ENCODE measurements at places on chromosomes 12 and 14.

- no peak for DNase-seq
These were observed 13.9 kb upstream of the UBC start for GRCh38 chr12:124928095-124928911.

DNA sequence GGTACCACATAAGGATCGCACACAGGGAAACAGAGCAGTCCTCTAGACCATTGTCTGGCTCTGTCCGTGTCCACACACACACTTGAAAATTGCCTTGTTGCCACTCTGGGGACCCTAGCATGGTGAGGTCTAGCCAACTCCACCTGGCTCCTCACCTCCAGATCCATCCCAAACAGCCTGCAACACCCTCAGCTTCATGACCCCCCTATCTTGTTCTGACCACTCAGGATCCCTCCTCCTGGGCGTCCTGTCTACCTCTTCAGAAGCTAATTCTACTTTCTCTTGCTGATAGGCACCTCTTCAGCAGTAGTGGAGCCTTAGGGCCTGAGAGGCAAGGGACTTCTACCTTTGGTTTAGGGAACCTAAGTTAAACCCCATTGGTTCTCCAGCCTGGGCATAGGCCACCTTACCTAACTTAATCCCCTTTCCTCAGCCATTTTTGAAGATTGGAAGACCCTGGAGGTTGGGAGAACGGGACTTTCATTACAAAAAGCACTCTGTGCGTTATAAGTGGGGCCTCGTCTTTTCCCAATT, 697 bp upstream of the HOXC5 start:
- no peak for DNase-seq

GRCh38 chr12:112017041-112017440, 3.8 kb downstream of the ERP29 start:
- no peak for DNase-seq

- DNase-seq, result no peak
These were observed 64.9 kb downstream of the SPRING1 start for GRCh38 chr12:116672842-116673516.

DNA sequence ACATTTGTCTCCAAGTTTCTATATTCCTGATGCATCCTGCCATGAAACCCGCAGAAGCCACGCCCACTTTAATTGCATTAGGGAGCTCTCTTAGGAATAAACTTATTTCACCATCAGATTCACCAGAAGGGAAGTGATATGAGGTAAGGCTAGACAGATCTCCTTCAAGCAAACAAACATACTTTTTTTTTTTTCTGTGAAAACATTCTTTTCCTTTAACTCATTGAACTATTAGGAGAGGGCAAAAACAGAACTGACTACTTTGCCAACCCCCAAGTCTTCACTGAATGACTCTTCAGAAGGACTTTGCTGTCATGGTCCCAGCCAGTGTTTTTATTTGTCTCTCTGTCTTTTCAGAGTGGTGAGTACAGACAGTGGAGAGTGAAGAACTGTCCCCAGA, 48.4 kb downstream of the GTF2A1 start:
- DNase-seq, result no peak

- DNase-seq, result no peak
These were observed 28.0 kb downstream of the NELL2 start for GRCh38 chr12:44847888-44848702.

DNA sequence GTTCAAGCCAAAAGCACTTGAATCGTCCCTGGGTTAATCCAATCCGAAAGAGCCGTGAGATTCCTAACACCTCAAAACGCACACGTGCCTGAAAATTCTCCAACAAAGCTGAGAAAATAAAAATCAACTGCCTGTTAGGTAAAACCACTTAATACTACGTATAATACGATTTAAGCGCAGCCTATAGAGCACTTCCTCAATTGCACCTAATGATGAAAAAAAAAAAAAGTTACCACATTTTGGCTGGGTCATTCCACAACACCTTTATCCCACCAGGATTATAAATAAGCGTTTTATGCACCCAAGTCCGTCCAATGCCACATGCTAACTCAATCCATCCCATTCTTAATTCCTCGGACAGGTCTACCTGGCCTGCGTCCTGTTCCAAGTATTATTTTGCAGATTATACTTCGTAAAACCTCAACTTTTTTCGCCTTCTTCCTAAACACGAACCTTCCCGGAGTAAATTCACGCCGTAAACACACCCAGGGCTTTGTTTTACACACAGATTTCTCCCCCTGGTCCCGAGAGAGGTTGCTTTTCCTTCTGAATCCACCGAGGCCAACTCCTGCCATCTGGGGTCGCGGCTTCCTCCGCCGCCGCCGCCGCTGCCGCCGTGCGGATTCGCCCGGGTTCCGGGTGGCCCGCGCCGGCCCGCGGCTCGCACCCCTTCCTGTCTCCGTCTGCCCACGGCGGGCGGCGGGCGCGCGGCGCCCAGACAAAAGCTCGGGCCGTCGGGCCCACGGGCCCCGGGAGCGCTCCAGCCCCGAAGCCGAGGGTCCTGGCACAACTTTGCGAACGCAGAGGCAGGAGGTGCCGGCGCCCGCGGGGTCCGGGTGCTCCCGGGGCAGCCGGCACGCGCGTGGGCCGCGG, 66.2 kb downstream of the RNF34 start:
- DNase-seq, result no peak

DNA sequence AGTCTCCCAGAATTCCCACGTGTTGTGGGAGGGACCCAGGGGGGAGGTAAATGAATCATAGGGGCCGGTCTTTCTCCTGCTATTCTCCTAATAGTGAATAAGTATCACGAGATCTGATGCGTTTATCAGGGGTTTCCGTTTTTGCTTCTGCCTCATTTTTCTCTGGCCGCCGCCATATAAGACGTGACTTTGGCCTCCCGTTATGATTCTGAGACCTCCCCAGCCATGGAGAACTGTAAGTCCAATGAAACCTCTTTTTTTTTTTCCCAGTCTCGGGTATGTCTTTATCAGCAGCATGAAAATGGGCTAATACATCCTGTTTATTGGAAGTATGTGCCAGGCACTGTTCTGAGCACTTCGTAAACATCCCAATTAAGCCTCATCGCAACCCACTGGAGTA, 788 bp downstream of the KRT72 start:
- DNase-seq, result no peak

- no peak for DNase-seq
These were observed 19.4 kb downstream of the ACADS start for GRCh38 chr12:120744922-120745493.

DNA sequence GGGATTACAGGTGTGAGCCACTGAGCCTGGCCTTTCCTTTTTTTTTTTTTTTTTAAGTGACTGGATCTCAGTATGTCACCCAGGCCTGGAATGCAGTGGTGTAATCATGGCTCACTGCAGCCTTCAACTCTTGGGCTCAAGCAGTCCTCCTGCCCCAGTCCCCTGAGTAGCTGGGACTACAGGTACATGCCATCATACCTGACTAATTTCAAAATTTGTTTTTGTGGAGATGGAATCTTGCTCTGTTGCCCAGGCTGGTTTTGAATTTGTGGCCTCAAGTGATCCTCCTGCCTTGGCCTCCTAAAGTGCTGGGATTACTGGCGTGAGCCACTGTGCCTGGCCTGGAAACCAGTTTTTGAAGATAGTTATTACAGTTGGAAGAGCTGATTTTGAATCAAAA, 37.4 kb downstream of the ETNK1 start:
- no peak for DNase-seq

- DNase-seq, result no peak
These were observed 30.1 kb upstream of the MAP1LC3B2 start for GRCh38 chr12:116529048-116529447.

- DNase-seq, result no peak
These were observed 26.8 kb downstream of the CCDC177 start for GRCh38 chr14:69547701-69548348.

DNA sequence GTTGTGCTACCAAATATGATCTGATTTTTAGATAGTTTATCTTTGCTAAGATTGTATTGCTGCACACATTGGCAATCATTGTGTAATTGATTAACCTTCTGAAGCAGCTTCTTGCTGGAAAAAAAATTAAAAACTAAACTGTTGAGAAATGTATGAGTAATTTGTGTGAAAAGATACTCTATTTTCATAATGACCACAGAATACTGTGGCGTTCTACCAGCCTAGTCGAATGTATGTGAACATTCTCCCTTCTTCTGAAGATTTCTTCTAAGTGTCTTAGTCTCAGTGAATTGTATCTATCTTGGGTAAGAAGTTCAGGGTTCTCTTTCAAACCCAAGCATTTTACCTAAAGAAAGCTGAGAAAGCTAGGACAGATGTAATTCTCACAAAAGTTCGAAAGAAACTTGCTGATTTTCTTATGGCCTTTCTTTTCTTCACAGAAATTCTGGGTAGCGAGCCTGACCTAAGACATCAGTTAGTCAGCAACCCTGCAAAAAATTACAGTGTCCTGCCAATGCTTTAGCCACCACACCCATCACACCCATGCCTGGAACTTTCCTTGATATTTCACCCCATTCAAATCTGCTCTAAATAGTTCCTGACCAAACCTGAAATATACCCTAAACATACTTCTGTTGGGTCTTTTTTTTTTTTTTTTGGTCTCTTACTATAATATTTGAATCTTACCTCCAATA, 27.1 kb upstream of the C12orf71 start:
- DNase-seq, result no peak

DNA sequence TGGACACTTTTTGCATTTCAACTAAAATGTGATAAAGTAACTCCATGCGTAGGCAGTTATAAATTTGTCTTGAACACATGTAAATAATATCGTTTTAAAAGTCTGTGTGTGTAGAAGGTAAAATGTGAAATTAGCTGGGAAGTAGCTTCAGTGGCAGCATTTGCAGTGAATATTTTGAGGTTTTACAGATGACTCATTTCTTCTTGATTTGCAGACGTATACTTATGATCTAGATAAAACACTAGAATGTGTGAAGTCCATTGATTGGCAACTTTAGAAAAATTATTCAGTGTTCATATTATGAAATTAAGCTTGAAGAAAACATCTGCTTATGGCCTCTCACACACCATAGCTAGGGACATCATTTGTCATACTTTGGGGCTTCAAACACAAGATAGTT, 788.6 kb upstream of the NOVA1 start:
- DNase-seq, result no peak

DNA sequence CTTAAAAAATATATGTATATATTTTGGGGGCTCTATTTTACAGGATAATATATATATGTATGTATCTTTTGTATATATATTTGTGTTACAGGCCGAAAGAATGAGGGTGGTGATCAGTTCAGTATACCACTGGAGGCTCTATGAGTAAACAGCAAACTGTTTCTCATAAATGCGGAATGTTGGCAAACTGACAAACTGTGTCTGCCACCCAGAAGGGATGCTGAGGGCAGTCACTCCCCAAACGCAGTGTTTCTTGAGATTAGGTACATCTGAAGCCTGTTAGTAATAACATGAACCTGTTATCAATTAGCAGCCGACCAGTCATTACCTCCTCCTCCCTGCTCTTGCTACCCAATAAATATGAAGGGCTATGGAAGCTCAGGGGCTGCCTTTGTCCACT, 20.8 kb downstream of the TNFAIP2 start:
- no peak for DNase-seq

Data from pons (tissue), 1 donor.